ENCODE measurements at places on chromosomes 11 and 22.
A peak's percentile ranks its signal among the peaks of the same experiment; 100 is the strongest.

GRCh38 chr11:72002841-72003775 lies 4.4 kb downstream of the IL18BP start:
- no peak for DNase-seq

GRCh38 chr11:76604626-76605241 lies 65.8 kb downstream of the LRRC32 start:
- DNase-seq, result no peak

DNA sequence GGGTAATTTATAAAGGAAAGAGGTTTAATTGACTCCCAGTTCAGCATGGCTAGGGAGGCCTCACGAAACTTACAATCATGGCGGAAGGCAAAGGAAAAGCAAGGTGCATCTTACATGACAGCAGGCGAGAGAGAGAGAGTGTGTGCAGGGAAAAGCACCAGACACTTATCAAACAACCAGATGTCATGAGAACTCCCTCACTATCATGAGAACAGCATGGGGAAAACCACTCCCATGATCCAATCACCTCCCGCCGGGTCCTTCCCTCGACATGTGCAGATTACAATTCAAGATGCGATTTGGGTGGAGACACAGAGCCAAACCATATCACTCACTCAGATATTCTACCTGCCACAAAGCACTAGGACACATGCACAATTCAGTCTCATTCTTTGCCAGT lies 48.1 kb upstream of the HMGXB4 start:
- DNase-seq, result no peak

GRCh38 chr22:50560034-50560433 lies 2.7 kb downstream of the SYCE3 start:
- DNase-seq, result no peak

DNA sequence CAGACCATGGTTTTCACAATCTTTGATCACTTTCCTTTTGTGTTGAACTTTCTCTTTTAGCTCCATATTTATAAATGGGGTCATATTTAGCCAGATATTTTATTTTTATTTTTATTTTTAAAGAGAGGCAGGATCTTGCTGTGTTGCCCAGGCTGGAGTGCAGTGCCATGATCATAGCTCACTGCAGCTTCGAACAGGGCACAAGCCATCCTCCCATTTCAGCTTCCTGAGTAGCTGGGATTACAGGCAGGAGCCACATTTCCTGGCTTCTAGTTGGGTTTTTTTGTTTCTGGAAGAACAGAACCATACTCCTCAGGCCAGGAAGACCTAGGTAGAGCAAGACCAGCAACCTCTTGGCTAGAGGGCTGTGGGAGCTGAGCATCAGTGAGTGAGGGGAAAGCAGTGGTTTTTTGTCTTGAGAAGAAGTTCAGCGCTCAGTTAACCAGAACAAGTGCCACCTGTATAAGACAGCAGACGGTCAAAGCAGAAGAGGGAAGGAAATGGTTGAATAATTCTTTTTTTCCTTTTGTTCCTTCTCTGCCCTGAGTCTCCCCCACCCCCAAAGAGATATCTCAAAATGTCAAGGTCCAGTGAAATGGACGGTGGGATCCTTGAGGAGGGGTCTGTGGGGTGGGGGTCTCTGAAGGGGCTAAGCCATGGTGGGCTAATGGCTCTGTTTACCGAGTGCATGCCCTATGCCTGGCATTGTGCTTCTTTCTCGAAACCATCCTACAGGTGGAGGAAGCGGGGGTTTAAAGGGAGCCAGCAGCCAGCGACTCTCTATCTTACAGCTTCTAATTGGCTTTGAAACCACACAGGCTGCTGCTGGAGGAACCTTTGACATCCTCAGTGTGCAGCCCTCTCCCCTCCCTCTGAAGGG lies 63.0 kb downstream of the PTPRJ start:
- no peak for DNase-seq

DNA sequence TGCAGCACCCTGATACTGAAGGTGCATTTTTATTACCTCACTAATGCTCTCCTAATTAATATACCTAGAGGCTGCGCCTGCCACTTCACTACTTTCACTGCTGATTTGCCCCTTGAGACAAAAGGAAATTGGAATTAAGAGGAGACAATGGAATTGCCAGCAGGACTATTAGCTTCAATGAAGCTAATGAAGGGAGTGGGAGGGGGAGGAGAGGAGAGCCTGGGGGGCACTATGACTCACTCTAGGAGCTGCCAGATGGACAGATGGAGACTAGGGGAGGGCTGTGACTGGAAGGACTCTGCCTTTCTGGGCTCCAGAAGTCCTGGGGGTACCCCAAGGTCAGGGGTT lies 102.8 kb upstream of the DRD2 start:
- DNase-seq, result no peak

DNA sequence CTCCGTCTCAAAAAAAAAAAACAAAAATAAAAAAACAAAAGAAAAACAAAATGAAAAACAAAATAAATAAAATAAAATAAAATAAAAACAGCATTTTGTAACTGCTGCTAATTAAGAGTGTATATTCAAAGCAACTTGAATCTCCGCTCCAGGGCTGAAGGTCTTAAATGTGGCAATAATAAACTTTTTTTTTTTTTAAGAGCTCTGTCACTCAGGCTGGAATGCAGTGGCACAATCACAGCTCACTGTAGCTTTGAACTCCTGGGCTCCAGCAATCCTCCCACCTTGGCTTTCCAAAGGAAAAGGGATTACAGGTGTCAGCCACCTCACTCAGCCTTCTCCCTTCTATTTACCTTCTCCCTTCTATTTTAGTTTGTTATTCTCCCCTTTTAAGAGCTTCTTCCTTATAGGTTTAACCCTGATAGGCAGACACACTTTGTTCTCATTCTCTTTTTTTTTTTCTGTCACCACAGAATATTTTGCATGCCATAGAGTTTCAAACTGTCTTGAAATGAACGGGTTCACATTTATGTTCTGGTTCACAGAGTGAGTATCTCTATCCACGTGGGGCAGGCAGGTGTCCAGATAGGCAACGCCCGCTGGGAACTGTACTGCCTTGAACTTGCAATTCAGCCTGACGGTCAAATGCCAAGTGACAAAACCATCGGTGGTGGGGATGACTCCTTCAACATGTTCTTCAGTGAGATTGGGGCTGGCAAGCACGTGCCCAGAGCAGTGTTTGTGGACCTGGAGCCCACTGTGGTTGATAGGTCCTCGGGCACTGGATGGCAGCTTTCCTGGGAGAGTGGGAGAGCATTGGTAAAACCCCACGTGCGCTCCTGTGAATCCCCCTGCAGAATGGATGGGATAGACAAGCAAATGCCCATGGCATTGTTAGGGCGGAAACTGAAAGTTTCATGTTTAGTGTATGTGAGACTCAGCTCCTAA lies 19.4 kb downstream of the LRRC74B start:
- no peak for DNase-seq

GRCh38 chr22:46929710-46930204 lies 167.3 kb downstream of the TBC1D22A start:
- DNase-seq, result no peak

- DNase-seq, result no peak
Measured at GRCh38 chr11:18722293-18722637, 3.7 kb downstream of the IGSF22 start.

DNA sequence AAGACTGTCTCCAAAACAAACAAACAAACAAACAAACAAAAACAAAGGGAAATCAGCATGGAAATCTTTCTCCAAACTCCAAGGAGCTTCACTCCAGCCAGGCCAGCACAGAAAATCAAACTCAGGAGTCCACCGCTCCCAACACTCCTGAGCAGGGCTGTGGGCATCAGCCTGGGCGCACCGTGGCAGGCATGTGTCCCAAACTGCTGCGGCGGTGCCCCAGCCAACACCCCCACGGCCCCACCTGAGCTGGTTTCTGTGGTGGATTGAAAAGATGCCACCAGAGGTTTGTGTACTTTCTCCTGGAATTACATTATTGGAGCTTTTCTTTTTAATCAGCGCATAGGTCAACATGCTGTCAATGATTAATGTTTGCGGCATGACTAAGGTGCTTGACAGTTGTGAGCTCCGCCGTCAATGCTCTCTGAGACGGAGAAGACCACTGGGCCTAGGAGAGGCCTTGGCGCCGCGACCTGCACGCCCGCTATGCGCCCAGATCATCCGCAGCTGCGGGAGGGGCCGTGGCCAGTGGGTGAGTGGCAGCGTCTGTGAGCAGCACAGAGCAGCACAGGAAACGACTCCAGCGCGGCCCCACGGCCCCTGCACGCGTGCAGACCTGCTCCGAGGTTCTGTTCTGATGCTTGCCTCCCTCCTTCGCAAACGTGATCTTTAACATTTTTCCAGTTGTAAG lies 18.1 kb downstream of the DRD4 start:
- no peak for DNase-seq

DNA sequence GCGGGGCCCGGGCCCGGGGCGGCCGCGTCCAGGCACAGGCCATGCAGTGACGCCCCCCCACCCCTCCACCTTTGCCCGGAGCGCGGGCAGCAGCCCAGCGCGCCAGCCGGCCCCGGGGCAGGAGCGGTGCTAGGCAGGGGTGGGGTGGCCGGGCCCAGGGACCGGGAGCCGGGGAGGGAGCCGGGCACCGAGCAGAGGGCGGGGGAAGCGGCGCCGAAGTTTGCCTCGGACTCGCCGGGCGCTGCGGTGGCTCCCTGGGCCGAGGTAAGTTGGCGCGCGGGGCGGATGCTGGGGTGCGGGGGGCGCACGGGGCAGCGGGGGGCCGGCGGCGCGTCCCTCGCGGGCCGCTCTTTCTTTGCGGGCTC lies 332 bp downstream of the TEAD1 start:
- DNase-seq, result no peak

DNA sequence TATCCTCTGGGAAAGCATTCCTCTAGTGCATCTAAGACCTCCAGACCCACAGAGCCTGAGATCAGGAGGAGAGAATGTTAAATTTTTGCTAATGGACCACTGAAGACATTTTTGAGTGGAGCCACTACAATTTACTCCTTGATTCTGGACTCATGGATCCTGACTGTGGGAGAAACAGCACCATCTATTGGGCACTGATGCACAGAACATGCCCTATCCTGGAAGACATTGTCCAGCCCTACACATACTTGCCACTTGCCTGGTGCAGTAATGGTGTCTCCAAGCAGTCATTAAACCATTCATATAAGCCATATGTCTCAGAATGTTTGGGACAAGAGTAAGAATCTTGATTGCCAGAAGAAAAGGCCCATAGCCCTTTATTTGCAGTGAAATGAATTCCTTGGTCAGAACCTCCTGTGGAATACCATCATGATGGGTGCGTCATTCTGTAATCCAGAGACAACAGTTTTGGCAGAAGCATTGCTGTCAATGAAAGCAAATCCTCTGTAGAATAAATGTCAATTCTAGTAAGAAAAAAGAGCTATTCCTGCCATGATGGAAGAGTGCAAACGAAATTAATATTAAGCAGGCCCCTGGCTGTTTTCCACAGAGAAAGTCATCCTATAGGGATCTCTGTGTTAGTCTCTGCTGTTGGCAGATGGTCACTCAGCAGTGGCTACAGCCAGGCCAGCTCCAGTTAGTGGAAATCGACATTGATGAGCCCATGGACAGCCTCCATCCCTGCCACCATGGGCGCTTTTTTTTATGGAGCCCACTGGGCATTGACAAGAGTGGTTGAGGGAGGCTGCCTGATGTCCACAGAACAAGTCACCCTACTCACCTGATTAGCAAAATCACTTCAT lies 43.5 kb downstream of the GGTLC2 start:
- peak; percentile 67 for DNase-seq

- peak; percentile 55 for DNase-seq
Measured at GRCh38 chr22:40709752-40710413, 30.6 kb downstream of the MCHR1 start.

- DNase-seq, result peak; percentile 73
Measured at GRCh38 chr11:76670485-76671236, at the start of gene LRRC32. Gene LRRC32, minus strand, starts transcription at chr11:76670747. Its CDS starts 4,793 bp downstream, at chr11:76665954.

DNA sequence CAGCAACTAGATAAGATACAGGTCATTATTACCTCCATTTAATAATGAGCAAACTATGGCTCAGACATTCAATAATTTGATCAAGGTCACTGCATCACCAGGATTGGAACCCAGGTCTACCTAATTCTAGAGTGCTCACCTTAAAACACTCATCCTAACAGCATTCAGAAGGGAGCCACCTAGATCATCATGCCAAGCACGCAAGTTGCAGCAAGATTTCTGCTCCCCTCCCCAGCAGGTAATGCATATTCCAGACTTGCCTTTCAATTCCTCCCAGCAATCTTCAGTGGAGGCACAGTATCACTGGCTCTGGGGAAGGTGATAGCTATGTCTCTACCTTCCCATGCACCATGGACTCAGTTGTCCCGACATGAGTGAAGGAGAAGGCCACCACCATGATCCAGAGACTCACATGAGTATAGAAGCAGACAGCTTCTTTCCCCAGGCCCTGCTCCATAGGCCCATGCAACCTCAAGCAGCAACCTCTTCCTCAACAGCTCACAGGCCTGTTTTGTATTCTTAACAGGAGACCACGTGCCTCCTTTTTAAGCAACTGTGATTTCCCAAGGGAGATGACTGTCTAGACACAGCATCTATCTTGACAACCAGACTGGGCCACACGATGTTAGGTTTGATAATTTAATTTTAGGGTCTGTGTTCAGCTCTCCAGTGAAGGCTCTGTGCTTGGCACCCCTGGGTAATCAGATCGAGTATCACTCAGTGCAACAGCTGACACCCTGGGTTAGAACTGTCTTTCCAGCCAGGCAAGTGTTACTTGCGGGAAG lies 36.4 kb downstream of the RAB30 start:
- DNase-seq, result no peak

DNA sequence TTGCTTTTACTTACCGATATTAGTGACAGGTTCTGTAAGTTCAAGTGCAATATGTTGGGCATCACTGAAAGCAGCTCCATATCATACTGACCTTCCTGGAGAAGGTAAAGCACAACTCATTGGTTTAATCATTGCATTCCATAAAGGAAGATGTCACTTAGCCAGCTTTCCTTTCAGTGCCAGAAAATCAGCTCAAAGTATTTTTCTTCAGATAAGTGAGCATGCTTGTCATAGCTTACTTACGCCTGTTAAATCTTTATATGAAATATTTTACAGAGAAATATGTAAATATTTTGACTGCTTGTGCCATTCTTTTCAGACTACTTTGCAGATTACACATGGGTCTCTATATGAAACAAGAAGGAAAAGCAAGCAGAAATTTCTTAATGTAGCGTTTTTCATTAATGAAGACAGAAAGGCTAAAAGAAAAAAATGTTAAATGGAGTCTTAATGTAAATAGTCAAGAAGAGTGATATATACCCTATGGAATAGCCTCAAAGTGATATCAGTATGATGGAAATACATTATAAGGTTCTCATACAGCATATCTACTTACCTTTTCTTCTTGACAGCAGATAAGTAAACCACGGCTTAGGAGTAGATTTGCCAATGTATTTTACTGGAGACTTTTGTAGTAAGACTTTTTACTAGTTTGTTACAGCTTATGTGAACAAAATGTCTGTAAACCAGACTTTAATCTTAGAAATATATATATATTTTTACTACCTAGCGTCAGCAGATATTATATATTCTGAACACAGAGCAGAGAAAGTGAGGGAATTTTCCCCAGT lies 649.7 kb downstream of the METTL15 start:
- no peak for DNase-seq

Measured in right forelimb (tissue), 1 donor.